ENCODE measurements at places on chromosomes 3 and 15.

DNA sequence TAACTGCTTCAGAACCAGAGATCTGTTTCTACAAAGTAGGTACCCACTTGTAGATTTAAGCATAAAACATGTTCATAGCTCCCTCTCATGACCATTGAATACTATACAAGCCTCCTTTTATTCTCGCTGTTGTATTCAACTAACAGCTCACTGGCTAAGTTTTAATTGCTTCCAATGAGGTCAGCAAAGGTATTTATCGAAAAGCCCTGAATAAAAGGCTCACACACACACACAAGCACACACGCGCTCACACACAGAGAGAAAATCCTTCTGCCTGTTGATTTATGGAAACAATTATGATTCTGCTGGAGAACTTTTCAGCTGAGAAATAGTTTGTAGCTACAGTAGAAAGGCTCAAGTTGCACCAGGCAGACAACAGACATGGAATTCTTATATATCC is at the start of gene FGF7:
Gene FGF7 (plus strand): TSS at position 222 of the 400 bp plus-strand sequence. CDS start 1,056 bp downstream, outside the sequence.
- H3K4me3 ChIP-seq: peak within 1 kb of the TSS; percentile 40
- H3K27me3 ChIP-seq: no peaks in the 10 kb centered on the region
- no peaks in the 10 kb centered on the region for H3K36me3 ChIP-seq
- H3K27ac ChIP-seq: peak within 1 kb of the TSS; percentile 72

GRCh38 chr3:127002195-127003174 is 19.6 kb downstream of the PLXNA1 start:
- peaks cover 27% of the 10 kb centered on the region for H3K4me1 ChIP-seq
- H3K36me3 ChIP-seq: no peaks in the 10 kb centered on the region
- peak; percentile 96 for DNase-seq
- no peaks in the 10 kb centered on the region for H3K27me3 ChIP-seq
- H3K4me3 ChIP-seq: peak overlapping the region; percentile 14

DNA sequence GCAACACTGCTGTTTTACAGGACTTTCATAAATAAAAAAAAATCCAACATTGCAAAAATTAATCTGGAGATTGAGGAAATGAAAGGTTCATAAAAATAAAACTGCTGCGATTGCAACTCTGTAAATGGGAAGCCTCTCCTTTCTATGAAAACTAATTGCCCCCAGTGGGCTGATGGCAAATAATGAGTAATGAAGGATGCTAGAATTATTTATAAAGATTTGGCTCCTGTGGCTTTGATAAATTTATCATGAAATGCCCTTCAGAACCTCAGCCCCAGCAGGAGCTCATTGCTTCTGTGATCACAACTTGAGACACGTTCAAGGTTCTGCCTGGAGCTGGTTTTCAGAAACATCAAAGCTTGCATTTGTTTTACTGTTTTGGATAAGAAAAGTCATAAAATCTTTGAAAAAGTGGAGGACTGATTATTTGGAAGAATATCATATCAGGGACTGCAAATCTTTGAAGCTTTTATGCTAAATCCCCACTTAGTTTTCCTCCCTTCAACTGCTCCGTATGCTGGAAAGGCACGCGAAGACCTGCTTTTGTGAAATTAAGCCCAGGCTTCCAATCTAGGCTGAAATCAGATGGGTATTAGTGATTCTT is 24.5 kb upstream of the LYZL4 start:
- H3K36me3 ChIP-seq: no peaks in the 10 kb centered on the region
- H3K4me1 ChIP-seq: no peaks in the 10 kb centered on the region
- H3K27ac ChIP-seq: no peak overlapping the region
- H3K27me3 ChIP-seq: peaks cover 3% of the 10 kb centered on the region
- DNase-seq: no peak

DNA sequence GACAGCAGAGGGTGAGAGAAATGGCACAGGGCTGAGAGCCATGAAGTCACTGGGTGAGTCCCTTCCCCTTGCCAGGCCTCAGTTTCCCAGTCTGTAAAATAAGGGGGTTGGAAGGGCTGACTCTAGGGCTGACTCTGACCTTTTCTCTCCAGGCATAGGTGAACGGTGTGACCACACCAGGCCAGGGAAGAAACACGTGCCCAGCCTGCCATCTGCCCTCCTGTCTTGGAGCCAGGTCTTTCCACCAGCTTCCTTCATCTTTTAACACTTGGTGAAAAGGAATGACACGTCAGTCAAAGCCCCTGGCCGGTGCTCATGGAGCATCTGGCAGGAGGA is 74.4 kb downstream of the CPN2 start:
- no peak for DNase-seq
- no peak overlapping the region for H3K4me3 ChIP-seq
- no peaks in the 10 kb centered on the region for H3K27me3 ChIP-seq
- no peaks in the 10 kb centered on the region for H3K36me3 ChIP-seq
- H3K4me1 ChIP-seq: peaks cover 27% of the 10 kb centered on the region
- H3K27ac ChIP-seq: peak overlapping the region; percentile 66

GRCh38 chr15:78981532-78982313 is 36.9 kb upstream of the CTSH start:
- no peak for DNase-seq
- peaks cover 14% of the 10 kb centered on the region for H3K4me1 ChIP-seq
- no peak overlapping the region for H3K27ac ChIP-seq
- no peaks in the 10 kb centered on the region for H3K27me3 ChIP-seq

DNA sequence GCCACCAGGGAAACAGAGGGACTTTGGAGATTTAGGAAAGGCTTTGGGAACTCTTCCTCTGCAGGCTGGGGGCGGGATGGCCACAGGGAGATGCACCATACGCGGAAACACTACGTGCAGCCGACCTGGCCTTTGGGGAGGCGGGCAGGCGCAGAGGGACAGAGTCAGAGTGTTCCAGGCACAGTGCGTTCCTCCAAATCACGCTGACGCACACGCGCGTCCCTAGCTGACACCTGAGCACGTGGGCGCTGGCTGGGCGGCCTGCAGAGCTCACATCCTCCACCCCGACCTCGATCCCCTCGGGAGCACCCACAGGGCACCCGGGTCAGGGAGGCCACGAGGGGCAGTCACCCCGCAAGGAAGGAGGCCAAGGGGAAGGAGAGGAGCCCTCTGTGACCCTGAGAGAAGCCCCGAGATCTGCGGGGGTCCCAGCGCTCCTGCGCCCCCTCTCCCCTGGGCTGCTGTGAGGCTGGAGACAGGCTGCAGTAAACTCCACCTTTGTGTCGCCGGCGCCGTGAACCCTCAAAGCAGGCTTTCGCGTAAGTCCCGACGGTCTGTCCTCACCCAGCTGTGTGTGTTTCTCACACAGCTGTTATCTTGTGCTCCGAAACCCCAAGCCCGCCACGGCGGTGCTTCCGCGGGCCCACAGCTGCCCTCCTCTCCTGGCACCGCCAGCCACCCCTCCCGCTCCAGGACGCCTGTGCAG is 196.3 kb downstream of the OCA2 start:
- H3K27ac ChIP-seq: no peak overlapping the region
- no peak for DNase-seq
- no peaks in the 10 kb centered on the region for H3K4me1 ChIP-seq
- no peaks in the 10 kb centered on the region for H3K27me3 ChIP-seq
- H3K36me3 ChIP-seq: no peaks in the 10 kb centered on the region

GRCh38 chr15:99536422-99537040 is 29.3 kb upstream of the MEF2A start:
- no peaks in the 10 kb centered on the region for H3K27me3 ChIP-seq
- H3K27ac ChIP-seq: peak overlapping the region; percentile 36
- H3K36me3 ChIP-seq: no peaks in the 10 kb centered on the region
- H3K4me3 ChIP-seq: no peak overlapping the region

- H3K4me3 ChIP-seq: no peak overlapping the region
- H3K36me3 ChIP-seq: no peaks in the 10 kb centered on the region
- no peak for DNase-seq
- no peaks in the 10 kb centered on the region for H3K4me1 ChIP-seq
- H3K27me3 ChIP-seq: no peaks in the 10 kb centered on the region
Observed at GRCh38 chr3:158488670-158489069, 82.3 kb upstream of the MLF1 start.

- H3K27me3 ChIP-seq: peaks cover 73% of the 10 kb centered on the region
- no peaks in the 10 kb centered on the region for H3K36me3 ChIP-seq
- DNase-seq: peak; percentile 77
- H3K4me1 ChIP-seq: peaks cover 45% of the 10 kb centered on the region
- no peak overlapping the region for H3K27ac ChIP-seq
Observed at GRCh38 chr15:67833710-67834511, 5.9 kb downstream of the RNU6-1 start.

- H3K27me3 ChIP-seq: no peaks in the 10 kb centered on the region
- H3K4me3 ChIP-seq: no peak overlapping the region
- no peak for DNase-seq
- H3K36me3 ChIP-seq: no peaks in the 10 kb centered on the region
- H3K4me1 ChIP-seq: no peaks in the 10 kb centered on the region
Observed at GRCh38 chr3:152491922-152492321, 223.2 kb downstream of the MBNL1 start.

DNA sequence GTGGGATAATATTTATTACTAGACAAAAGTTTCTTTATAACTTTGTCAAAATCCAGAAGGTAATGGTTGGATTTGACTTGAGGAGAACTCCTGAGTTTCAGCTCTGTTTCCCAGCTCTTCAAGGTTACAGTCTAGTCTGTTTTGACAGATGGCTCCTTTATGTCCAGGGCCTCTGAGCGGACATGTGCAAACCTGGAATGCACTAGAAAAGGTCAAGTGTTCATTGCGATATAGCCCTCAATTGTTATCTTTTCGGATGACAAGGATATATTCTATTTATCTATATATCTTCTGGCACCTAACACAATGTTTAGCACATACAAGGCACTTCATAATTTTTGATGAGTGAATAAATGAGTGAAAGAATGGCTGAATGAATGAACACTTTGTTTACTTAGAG is 513.2 kb upstream of the GOLIM4 start:
- no peak for DNase-seq
- no peak overlapping the region for H3K27ac ChIP-seq
- H3K4me1 ChIP-seq: no peaks in the 10 kb centered on the region
- no peaks in the 10 kb centered on the region for H3K36me3 ChIP-seq

- H3K27me3 ChIP-seq: no peaks in the 10 kb centered on the region
- H3K4me1 ChIP-seq: no peaks in the 10 kb centered on the region
- DNase-seq: no peak
- no peaks in the 10 kb centered on the region for H3K36me3 ChIP-seq
- H3K27ac ChIP-seq: no peak overlapping the region
Observed at GRCh38 chr3:18489939-18490338, 64.8 kb upstream of the SATB1 start.

DNA sequence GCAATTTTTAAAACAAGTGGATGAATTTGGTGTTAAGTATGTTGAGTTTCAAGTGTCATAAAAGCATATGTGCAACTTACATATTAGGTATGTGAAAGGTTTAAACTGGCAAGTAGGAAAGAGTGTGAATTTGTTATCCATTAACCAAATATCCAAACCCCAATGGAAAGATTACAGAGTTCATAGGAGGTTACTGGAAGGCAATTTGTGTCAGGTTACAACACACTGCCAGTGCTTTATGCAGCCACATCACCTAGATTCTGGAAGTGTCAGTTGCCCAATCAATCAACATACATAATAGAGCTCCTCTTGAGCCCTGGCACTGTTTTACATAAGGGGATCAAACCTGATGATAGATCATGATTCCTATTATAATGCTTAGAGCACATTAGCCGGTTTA is 261.0 kb downstream of the ROBO1 start:
- H3K4me3 ChIP-seq: no peak overlapping the region
- no peaks in the 10 kb centered on the region for H3K27me3 ChIP-seq
- H3K4me1 ChIP-seq: no peaks in the 10 kb centered on the region
- H3K36me3 ChIP-seq: no peaks in the 10 kb centered on the region

DNA sequence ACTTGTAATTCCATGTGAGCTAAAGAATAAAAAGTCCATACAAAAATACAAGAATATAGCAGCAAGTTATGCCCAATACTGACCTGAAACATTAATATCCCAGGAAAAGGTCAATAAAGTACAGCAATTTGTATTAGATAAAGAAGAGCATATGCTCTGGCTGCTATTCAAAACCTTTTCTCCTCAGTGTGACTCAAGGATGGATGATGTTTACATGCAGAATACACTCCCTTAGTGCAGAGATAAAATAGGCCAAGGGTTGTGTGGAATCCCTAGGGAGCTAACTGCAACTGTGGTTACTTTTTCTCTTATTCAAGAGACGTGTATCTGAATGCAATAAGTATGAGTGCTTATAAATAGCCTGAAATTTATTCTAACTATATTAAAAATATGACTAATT is 78.7 kb downstream of the SLC9A9 start:
- H3K4me1 ChIP-seq: peaks cover 7% of the 10 kb centered on the region
- no peak overlapping the region for H3K27ac ChIP-seq
- no peak for DNase-seq
- H3K27me3 ChIP-seq: no peaks in the 10 kb centered on the region
- no peak overlapping the region for H3K4me3 ChIP-seq

DNA sequence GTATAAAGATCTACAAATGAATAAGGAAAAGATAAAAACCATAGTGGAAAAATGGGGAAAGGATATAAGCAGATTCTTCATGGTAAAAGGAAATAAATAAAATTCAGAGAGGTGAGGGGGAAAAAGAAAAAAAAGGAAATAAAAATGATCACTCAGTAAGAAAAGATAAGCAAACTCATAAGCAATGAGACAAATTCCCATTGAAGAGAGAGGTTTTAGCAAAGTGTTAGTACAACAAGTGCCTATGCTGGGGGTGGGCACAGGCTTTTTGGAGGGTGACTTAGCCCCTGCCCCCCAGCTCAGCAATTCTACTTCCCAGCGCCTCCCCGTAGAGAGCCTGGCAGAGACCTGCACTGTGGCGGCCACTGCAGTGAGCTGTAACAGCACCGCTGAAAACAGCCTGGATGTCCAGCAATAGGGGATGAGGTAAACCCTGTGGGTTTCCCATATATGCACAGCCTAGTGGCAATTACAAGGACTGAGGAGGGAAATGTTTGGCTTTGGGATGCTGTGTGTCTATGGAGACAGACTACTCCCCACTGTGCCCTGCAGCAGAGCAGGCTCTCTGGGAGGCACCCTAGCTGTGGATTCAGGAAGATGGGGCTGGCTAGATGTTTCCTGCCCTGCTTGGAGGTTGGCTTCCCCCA is 23.7 kb upstream of the SFMBT1 start:
- H3K4me1 ChIP-seq: peaks cover 6% of the 10 kb centered on the region
- H3K4me3 ChIP-seq: no peak overlapping the region
- DNase-seq: no peak

GRCh38 chr3:4693620-4694019 is 200.5 kb downstream of the ITPR1 start:
- H3K4me3 ChIP-seq: no peak overlapping the region
- no peak overlapping the region for H3K27ac ChIP-seq
- H3K27me3 ChIP-seq: no peaks in the 10 kb centered on the region
- peaks cover 12% of the 10 kb centered on the region for H3K4me1 ChIP-seq

Measured in stomach (tissue), 19 donors.